NCI-H226 (cell line): ENCODE measurements at places on chromosomes 6 and 20.

GRCh38 chr6:34328969-34329368, 63.5 kb downstream of the NUDT3 start:
- no peak for DNase-seq

GRCh38 chr6:90502866-90503407, 83.9 kb downstream of the MAP3K7 start:
- DNase-seq = no peak

DNA sequence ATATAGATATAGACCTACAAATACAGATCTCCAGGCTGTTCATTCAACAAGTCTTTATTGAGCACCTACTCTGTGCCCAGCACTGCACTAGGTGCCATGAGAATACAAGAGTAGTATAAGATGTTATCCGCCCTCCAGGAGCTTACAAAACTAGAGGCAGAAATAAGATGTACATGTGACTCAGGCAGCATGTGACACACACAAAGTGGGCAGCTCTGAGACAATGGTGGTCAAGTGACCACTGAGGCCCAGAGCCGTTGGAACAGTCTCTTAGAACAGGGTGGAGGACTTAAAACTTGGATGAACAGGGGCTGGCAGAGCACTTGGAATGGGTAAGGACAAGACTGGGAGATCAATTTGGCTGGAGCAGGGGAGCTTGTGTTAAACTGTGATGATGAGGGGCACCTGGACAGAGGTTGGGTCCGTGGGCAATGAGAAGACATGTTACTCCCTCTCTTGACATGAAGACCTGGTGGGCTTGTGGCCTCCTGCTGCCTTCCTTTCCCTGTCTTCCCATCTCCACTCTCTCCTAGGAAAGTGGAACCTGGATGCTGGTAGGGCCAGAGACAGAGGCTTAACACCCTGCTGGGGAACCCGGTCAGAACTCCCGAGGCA, 21.2 kb downstream of the TRIM15 start:
- DNase-seq = no peak

- DNase-seq = no peak
Observed at GRCh38 chr6:6788394-6789032, 200.0 kb downstream of the LY86 start.

GRCh38 chr20:56453352-56453751, 15.1 kb upstream of the RTF2 start:
- no peak for DNase-seq

DNA sequence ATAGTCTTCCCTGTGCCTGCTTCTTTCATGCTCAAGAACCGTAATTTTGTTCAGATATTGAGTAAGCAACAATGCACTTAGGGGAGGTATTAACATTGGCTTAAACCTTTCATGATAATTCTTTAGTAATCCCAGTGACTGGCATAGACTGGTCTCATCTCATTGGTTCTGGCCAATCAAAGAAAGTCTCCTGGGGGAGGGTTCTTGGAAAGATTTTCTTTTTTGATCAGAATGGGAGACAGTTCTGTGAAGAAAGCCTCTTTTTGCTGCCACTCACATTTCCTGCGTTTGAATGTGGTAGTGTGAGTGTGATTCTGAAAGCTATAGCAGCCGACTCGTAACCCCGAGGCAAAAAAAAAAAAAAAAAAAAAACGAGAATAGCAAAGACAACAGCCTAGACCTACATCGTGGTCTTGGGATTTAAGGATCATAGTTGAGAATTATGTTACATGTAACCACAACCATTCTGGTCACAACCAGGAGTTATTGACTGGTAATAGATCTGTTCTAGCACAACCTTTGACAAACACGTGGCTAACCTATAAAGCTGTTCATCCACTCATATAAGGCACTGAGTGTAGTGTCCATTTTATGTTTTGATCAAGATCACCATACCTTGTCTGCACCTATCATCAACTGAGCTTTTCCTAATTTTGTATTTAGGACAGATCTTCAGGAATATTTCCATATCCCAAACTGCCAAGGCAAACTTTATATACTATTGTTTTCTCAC, 15.1 kb upstream of the TMEM217 start:
- DNase-seq = no peak

DNA sequence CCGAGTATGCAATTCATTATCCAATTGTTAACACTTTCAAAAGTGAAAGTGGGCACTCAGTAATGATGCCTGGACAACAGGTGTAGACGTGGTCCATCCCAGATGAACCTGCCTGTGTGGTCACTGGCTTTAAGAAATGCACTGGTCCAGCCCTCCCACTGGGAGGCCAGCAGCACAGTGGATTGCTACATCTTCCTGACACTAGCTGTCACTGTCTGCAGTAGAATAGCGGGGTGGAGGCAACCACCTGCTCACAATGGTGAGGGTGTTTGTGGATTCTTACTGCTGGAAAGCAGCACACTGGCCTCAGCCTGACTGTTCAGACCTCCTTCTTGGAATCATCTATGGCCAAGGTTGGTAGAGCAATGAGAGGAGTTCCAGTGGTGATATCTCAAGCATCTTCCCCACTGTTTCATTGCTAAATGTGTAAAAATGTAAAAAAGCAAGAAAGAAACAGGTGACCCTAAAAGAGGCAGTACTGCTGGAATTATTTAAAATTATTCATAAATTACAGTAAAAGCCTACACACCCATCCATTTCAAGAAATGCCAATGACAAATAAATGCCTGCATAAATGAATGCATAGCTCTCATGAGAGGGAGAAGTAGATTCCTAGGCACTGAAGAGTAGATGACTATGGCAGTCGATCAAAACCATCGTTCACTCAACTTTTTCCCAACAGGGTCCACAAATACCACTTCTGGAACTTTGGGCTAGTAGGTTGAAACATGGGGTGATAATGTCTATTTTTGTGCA, 228.0 kb upstream of the PLN start:
- DNase-seq = no peak
